Neural cell (in vitro differentiated cells): ENCODE measurements at places on chromosomes 6 and 20. TPM values are rescaled to one million over a fixed set of nuclear protein-coding genes. Genes with fewer than 3 reads are reported as not detected.

Gene NOX3
- 0.11 TPM in 1 of 2 replicates, not detected in the other for polyA plus RNA-seq

Gene RREB1
- not detected in 2 replicates for polyA plus RNA-seq

Gene FAM83C
- polyA plus RNA-seq = not detected in 2 replicates

Gene KIF6
- 0.06 and 2.1 TPM in 2 replicates for polyA plus RNA-seq

Gene RIMS4
- 40.6 and 47.2 TPM in 2 replicates for polyA plus RNA-seq

Gene ESF1
- 6.4 and 10.0 TPM in 2 replicates for polyA plus RNA-seq
